ENCODE measurements at places on chromosomes 1 and 21. TPM values are rescaled to one million over a fixed set of nuclear protein-coding genes. Genes with fewer than 3 reads are reported as not detected.

GRCh38 chr1:201473296-201473695, 4.3 kb upstream of the PHLDA3 start:
- DNase-seq = no peak

Gene PTBP2
- total RNA-seq = 14.7 TPM

DNA sequence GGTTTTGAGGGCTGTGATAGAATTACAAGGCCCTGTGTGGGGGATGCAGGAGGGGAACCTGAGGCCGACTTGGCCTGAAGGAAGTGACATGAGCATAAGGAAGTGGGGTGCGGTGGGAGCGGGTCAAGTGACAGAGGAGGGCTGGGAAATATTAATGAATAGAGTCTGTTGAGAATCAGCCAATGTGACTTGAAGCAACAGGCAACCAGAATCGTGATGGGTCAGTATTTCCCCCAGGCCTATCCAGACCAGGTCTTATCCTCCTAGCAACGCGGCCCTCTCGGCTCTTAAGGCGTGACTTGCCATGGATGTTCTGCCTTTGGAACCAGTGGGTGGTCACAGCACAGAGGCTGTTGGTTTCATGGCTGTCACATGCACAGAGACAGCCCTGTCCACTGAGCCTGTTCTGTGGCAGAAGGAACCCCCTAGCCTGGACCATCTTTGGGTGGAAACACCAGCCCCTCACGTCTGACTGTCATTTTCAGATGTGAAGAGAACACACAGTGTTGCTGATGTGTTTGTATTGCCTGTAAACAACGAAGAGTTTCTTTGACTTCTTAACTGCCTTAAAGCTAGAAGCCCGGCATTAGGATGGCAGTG, 468.8 kb downstream of the CAMTA1 start:
- DNase-seq = no peak

DNA sequence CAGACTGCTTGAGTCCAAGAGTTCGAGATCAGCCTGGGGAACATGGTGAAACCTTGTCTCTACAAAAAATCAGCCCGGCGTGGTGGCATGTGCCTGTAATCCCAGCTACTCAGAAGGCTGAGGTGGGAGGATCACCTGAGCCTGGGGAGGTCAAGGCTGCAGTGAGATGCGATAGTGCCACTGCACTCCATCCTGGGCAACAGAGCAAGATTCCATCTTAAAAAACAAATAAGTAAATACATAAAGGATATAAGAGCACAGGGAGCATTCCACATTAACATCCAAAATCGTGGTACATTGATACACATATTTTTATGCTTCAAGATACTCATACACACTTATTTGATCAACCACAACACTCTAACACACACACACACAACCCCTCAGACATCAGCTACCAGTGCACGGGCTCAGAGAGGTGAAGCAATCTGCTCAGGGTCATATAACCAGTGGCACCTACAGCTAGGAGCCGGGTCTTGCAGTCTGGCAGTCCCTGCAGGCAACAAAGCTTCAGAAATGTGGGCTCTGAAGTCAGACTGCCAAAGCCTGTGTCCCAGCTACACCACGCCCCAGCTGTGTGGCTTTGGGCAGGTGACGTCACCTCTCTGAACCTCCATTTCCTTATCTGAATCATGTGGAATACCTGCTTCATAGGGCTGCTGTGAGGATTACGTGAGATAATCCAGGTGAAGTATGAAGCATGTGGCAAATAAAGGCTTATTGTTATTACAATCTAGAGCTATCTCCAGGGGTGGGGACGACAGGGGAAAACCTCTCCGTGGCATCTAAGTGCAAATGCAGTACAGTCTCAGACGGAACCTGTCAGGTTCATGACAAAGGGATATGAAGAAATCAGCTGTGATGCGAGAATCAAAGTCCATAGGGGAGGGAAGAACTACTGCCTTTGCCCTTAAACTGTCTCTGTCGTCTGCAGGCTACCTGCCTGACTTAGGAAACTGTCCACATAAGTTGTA, 4.8 kb upstream of the CRYBG2 start:
- no peak for DNase-seq

GRCh38 chr1:1204425-1204920, 1.9 kb downstream of the TNFRSF18 start:
- no peak for DNase-seq

Gene MNDA
- total RNA-seq = not detected

DNA sequence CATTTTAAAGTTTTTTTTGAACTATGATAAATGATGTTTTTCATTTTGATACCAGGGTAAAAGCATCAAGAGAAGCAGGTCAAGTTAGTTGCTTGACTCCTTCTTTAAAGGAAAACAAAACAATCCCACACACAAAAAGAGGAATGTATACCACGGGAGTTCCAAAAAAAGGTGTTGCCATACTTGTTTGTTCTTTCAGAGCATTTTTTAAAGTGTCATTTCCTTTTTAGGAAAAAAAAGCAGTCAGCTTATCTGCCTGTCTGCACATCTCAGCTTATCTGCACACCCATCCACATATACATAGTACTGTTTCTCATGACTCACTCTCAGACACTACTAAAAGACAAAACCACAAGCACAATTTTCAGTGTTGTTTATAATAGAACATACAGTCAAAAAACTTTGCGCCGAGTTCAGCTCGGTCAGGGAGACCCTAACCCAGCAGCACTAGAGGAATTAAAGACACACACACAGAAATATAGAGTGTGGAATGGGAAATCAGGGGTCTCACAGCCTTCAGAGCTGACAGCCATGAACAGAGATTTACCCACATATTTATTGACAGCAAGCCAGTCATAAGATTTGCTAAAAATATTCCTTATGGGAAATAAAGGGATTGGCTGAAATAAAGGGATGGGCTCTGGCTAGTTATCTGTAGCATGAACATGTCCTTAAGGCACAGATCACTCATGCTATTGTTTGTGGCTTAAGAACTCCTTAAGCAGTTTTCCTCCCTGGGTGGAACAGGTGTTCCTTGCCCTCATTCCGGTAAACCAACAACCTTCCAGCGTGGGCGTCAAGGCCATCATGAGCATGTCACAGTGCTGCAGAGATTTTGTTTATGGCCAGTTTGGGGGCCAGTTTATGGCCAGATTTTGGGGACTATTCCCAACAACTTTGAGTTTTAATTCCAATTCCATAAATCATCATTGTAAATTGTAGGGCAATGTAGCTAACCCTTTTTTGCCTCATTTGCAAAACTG, 11.4 kb upstream of the MNDA start:
- peak; percentile 17 for DNase-seq

- peak; percentile 14 for DNase-seq
These were observed at the start of gene TFAP2E for GRCh38 chr1:35573198-35574124. TSS of gene TFAP2E (plus strand) at chr1:35573314. CDS start at chr1:35573578, 264 bp downstream.

Gene EDN2
- total RNA-seq = not detected

GRCh38 chr1:94250341-94250740, 13.0 kb upstream of the ARHGAP29 start:
- DNase-seq = no peak

- no peak for DNase-seq
These were observed 125.0 kb downstream of the TIAM1 start for GRCh38 chr21:31218830-31219608.

DNA sequence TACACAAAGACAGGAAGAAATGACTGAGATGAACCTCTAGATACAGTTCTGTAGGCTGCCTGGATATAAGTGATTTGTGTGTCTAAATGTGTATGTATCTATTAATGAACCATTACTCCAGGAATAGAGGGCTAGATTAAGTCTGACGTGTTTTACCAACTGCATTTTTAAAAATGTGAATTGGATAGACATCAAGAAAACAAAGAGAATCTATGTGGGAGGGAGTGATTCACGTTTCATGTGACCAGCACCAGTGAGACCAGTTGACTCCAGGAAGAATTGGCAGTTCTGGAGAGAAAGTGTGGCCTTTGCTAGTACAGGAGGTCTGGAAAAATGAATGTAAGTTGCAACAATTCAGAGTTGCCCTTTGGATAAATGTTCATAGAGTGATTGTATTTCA, 53.4 kb upstream of the RGS21 start:
- DNase-seq = peak; percentile 82

- no peak for DNase-seq
These were observed 38.2 kb downstream of the KCNAB2 start for GRCh38 chr1:6083801-6084446.

- no peak for DNase-seq
These were observed 396.0 kb upstream of the USP24 start for GRCh38 chr1:55611123-55611522.

- no peak for DNase-seq
These were observed 8.7 kb upstream of the EXTL1 start for GRCh38 chr1:26012864-26013263.

Gene COX20
- total RNA-seq = 10.0 TPM

All from dermis microvascular lymphatic vessel endothelial cell (primary cell).